Occipital lobe (tissue), 3 donors: ENCODE measurements at places on chromosomes 2 and 18.
A peak's percentile ranks its signal among the peaks of the same experiment; 100 is the strongest.

DNA sequence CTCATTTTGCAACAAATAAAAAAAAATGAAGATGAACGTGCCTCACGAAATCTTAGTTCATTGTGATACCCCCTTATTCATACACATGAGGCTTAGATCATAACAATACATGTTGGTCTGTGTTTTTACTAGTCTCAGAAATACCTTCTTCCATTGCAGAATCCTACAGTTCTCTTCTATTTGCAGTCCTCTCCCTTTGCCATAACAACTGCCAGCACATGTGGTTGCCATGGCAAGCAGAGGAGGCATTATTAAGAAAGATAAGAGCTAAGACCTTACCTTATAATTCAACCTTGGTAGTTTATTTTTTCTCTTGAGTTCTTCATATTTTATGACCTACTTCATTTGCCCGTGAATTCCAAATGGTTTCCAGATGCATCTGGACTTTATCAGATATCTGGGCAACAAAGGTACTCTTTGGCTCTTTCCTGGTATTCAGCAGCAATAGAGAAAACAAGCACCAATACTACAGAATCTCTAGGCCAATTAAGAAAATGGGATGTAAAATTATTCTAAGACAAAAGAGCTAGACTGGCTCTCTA, 524.0 kb downstream of the CMPK2 start:
- DNase-seq = no peak

GRCh38 chr18:33673689-33674088, 95.7 kb downstream of the ASXL3 start:
- DNase-seq = no peak

DNA sequence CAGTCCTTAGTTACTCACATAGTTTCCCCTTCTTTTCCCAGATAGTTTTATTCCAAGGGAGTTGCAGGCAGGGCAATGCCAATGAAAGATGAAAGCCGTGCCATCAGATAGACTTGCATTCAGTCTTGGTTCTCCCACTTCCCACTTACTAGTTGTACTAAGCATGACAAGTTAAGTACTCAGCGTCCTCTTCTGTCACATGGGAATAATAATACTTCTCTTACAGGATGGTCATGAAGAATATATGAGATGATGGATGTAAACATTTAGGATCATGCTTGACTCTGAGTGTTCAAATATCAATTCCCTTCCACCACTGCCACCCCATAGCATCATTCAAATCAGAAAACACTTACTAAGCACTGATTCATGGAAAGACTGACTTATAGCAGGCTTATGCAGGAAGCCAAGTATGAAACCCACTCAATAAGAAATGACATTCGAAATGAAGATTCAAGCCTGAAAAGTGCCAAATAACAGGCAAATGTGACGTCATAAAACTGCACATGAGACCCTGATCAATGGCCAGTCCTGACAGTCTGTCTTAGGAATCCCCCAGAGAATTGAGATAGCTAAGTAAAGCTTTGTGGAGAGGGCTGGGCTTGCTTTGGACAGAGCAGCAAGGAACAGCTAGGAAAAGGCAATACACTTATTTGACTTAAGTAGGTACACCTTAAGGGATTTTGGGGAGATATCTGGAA, 11.1 kb upstream of the EVA1A start:
- no peak for DNase-seq

DNA sequence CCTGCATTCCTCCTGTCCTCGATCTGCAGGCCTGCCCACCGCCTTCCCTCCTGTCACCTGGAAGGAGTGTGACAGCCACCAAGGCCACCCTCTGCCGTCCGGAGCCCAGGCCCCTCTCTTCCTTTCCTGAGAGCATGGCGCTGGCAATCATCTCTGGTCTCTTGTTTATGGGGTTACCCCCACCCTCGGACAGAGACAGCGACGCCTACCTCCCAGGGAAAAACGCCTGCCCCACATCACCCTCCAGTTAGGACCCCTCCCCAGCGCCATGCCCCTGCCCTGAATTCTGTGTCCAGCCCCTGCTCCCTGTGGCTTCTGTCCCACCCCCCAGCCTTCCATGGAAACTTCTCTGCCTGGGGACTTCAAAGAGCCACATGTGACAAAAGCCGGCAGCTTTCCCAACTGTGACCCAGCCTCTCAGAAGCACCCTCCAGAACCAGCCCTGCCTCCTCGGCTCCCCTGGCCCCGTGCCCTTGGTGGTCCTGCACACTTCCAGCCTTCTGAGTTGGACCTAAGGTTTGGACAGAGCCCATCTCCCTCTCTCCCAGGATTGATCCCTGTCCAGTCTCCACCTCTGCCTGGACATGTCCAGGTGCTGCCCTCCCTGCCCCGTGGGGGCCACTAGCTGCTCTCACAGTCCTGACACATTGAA, 145.0 kb upstream of the HDAC4 start:
- DNase-seq = no peak

DNA sequence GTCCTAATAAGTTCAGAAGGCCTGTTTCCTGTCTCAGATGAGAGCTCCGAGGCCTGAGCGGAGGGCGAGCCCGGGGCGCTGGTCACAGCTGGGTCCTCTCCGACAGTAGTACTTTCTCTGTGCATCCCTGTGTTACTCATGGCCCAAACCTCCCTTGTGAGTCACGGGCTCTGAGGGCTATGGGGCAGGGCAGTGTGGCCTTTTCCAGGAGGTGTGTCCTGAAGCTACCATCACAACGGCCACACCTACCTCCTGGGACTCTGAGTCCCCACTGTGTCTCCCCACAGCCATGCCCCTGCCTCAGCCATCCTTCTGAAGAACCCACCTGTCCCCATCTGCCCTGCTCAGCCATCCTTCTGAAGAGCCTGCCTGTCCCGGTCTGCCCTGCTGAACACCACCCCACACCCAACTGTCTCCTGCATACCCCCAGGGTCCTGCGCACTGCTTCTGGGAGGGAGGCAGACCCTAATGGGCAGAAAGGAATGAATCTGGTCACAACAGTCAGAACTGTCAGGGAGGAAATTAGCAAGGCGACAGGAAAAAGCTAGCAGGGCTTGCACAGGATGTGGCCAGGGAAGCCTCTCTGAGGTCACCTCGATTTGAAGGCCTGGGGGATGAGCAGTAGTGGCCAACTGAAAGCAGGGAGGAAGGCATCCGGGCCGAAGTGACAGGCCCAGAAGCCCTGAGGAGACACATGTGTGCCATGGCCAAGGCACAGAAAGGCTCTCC, 145.4 kb upstream of the RIOK3 start:
- no peak for DNase-seq

DNA sequence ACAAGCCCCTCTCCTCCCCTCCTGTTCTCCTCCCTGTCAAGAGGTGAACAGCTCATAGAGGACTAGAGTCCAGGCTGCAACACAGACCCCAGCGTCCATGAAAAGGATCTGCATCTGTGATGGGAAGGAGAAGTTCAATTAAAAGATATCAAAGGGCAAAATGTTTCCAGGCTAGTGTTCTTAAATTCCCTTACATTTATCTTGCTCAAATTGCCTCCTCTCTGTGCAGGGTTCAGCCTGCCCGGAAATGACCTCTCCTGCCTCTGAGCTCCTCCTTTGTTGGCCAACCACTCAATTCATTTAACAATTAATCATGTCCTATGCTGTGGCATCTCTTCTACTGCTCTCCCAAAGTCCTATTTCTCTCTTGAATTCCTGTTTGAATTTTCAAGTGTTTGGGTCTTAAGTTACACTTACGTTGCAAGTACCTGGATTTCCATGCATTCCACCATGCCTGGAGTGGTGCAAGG, 105.3 kb downstream of the TSN start:
- no peak for DNase-seq

DNA sequence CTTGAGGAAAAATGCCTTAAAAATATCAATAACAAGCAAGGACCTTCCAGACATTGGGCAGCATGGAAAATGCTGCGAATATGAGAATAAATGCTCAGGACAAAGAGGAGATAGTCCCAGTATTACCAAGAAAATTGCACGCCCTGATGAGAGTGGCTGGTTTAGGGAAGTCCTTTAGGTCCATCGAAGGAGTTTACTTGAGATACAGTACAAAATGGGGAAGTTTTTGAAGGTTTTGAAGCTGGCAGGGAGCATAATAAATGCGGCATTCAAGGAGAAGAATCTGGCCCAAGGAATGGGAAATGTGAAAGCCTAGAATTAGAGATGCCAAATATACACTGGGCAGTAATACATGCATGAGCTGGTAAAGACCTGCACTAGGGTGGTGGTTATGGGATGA, 90.2 kb upstream of the SPATS2L start:
- DNase-seq = no peak

DNA sequence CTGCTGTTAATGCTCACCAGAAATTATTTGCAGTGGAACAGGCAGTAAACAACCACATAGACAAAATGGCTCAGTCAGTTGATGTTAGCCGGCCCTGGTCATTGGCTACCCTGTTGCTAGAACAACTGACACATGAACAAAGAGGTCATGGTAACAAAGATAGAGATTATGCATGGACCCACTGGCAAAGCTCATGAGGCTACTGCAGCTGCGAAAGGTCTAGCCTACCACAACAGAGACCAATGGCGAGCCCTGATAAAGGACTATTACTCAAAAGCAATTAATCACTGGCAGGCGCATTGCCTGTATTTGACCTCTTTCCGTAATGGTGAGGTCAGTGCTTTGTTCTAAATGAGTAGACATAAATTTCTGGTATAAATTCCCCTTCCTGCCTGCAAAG, 474.2 kb downstream of the DSC3 start:
- DNase-seq = no peak

GRCh38 chr18:32618546-32618945, 147.9 kb upstream of the GAREM1 start:
- no peak for DNase-seq

GRCh38 chr18:62102221-62102620, 84.6 kb downstream of the PIGN start:
- DNase-seq = no peak

DNA sequence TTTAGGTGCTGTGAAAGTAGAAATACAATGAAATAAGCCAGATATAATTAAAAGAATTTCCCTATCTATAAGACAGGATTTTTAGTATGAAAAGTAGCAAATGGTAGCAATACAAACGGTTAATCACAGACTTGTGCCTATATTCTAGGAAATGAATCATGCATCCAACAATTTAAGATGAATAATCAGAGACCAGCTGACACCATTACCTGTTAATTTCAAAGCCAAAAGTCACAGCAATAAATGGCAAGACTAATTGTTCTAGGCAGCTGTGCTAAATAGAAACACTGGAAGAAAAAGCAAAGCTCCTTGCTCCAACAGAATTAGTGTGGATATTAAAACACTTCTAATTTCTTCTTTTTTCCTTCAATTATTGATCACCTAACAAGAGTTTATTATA, 35.1 kb upstream of the MPP4 start:
- no peak for DNase-seq

GRCh38 chr2:36729067-36729466, 32.6 kb downstream of the VIT start:
- no peak for DNase-seq

DNA sequence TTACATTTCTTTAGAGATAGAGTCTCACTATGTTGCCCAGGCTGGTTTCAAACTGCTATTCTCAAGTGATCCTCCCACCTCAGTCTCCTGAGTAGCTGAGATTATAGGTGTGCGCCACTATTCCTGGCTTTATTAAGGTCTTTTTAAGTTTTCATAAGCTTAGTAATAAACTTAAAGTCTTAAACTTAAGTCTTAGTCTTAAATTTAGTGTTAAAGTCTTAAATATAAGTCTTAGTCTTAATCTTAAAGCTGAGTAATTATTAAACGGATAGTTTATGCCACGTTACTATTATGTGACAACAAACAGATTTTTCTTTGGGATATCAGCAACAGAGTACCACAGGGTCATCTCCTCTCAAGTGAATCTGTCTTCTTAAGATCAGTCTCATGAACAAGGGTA, 12.6 kb downstream of the FARP2 start:
- DNase-seq = no peak

GRCh38 chr2:219557791-219558785, 13.3 kb downstream of the OBSL1 start:
- DNase-seq = no peak

GRCh38 chr2:31903109-31903780, 107.6 kb downstream of the MEMO1 start:
- DNase-seq = no peak

DNA sequence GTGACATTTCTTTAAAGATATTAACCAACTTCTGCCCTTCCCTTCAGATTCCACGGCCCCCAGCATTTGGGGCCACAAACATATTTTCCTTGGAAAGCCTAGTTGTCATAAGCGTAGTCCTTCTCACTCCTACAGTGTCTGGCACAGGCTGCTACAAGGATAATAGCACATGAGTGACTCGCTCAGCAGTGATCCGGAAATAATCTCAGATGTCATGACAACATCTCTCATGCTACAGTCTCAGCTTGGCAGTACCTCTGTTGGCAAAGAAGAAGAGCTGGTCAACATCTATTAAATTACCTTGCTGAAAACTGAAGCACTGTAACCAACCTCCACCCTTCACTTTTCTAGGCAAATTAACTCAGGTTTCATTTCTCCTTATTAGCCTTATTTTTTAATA, 351.7 kb downstream of the RAD51AP2 start:
- DNase-seq = no peak

DNA sequence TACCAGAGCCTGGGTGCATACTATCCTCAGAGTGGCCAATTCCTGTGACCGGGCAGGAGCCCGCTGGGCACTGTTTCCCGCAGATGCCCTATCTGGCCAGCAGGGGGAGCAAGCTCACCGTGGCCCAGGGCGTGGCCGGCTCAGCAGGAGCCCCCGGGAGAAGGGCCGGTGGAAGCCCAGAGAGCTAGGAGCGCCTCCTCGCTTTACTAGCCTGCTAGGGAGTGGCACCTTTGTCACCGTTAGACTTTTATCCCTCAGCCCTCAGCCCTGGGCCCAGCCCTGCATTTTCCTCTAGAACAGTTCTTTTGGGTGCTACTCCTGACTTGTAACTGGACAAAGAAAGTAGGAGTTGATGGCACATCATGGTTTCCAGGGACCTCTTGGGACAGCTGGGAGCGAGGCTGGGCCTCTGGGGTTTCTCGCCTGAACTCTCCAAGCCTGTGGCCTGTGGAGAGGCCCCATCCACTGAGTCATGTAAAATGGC, 24.0 kb downstream of the TMEM177 start:
- DNase-seq = peak; percentile 43
